ENCODE measurements at places on chromosomes 4 and X. TPM values are rescaled to one million over a fixed set of nuclear protein-coding genes. Genes with fewer than 3 reads are reported as not detected.
A peak's percentile ranks its signal among the peaks of the same experiment; 100 is the strongest.

Gene FBXO8
- total RNA-seq, result 23.1 TPM

DNA sequence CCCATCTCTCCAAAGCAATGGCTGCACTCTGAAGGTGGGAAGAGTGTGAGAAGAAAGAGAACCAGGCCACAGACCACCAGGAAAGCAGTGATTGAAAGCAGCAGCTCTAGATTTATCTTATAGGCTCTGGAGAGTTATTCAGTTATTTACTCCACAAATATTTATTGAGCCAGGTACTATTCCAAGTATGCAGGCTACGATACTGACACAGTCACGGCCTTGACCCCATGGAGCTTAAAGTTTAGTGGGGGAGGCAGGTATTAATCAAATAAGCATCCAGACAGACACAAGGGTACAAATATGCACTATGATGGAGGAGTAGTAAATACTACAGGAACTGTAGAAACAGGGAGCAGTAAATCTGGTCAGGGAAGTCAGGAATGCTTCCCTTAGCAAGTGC is 2.8 kb downstream of the TMEM185A start:
- no peaks in the 10 kb centered on the region for H3K36me3 ChIP-seq
- no peak for DNase-seq
- peaks cover 27% of the 10 kb centered on the region for H3K4me1 ChIP-seq
- no peak overlapping the region for H3K4me3 ChIP-seq
- no peaks in the 10 kb centered on the region for H3K27me3 ChIP-seq
- no peak overlapping the region for H3K27ac ChIP-seq

DNA sequence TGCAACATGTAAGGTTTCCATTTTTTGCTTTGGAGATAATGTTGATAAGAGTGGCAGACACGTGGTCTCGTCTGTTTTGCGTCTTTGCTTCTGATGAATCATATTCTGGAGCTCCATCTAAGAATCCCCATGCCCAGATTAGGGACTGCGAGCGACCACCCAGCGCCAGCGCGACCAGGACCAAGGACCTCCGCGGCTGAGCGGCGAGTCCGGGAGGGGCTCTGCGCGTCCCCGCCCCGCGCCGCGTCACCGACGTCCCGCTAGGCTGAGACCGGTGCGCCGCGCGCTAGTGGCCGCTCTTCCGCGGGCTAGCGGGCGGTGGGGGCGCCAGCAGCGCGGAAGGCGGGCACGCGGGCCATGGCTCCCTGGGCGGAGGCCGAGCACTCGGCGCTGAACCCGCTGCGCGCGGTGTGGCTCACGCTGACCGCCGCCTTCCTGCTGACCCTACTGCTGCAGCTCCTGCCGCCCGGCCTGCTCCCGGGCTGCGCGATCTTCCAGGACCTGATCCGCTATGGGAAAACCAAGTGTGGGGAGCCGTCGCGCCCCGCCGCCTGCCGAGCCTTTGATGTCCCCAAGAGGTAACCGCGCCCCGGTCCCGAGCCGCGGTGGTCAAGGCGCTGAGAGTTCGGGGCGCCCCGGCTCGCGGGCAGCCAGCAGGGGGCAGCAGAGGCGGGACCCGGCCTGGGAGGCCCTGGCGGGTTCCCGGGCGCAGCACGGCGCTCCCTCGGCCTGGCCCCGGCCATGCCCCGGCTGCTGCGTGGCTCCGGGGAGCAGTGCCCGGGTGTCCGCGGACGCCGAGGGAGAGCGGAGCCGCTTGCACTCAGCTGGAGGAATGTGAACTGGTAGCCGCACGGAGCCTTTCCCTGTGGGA is at the start of gene SRD5A3:
Gene SRD5A3, plus strand, starts transcription at position 263 of the 871 bp plus-strand sequence. Its CDS starts 95 bp downstream, at position 358.
- peaks cover 25% of the 10 kb centered on the region for H3K4me1 ChIP-seq
- H3K4me3 ChIP-seq, result peak within 1 kb of the TSS; percentile 81
- DNase-seq, result peak; percentile 94
- H3K27ac ChIP-seq, result peak within 1 kb of the TSS; percentile 89
- no peaks in the 10 kb centered on the region for H3K27me3 ChIP-seq

- no peak for DNase-seq
- H3K4me3 ChIP-seq, result no peak overlapping the region
- H3K4me1 ChIP-seq, result no peaks in the 10 kb centered on the region
- no peaks in the 10 kb centered on the region for H3K36me3 ChIP-seq
- H3K27ac ChIP-seq, result no peak overlapping the region
These were observed 11.2 kb upstream of the TSPAN5 start for GRCh38 chr4:98669577-98669976.

GRCh38 chrX:9494771-9495170 is 29.9 kb downstream of the TBL1X start:
- H3K27ac ChIP-seq, result no peak overlapping the region
- no peak overlapping the region for H3K4me3 ChIP-seq
- no peak for DNase-seq
- no peaks in the 10 kb centered on the region for H3K36me3 ChIP-seq

DNA sequence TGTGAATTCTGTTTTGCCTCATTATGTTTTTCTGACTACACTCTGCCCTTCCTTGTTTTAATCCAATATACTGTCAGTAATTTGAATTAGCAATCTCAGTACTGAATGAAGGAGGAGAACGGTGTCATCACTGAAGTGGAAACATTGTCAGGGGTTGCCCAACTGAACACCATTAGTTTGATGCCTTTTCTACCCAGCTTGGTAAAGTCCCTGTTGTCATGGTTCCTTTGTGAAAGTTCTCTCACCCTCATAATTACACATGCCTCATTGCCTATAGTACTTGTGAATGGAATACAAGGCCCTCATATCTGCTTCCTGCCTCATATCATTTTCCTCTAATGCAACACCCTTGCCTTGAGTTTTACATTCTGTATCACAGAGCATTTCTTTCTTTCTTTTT is 76.9 kb downstream of the RRAGB start:
- no peak overlapping the region for H3K27ac ChIP-seq
- DNase-seq, result no peak
- H3K4me1 ChIP-seq, result no peaks in the 10 kb centered on the region
- no peak overlapping the region for H3K4me3 ChIP-seq
- no peaks in the 10 kb centered on the region for H3K27me3 ChIP-seq

Measured in heart left ventricle (tissue), 16 donors.